GM10248 (cell line): ENCODE measurements at places on chromosomes 12 and 14.

- DNase-seq = no peak
These were observed 21.7 kb upstream of the RFC5 start for GRCh38 chr12:117994551-117995438.

GRCh38 chr12:111057701-111058425, 137.5 kb upstream of the MYL2 start:
- no peak for DNase-seq

DNA sequence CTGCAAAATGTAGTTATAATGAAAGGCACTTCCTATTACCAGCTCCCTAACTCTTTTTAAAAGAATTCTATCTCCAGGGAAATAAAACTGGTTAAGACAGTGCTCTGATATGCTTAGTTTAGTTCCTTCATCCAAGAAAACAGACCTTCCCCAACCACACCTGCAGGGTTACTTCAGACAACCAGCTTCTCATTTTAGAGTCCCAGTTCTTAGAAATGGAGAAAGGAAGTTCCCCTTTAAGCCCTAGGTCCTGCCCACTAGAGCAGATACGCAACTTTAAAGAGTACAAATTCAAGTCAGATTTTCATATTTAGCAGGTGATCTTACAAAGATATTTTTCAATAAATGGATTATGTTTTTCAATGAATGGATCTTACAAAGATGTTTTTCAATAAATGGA, 4.4 kb upstream of the WSB2 start:
- DNase-seq = no peak

GRCh38 chr12:42868291-42868690, 278.7 kb upstream of the PRICKLE1 start:
- DNase-seq = no peak

GRCh38 chr14:69580009-69580577, 5.4 kb upstream of the CCDC177 start:
- DNase-seq = no peak

DNA sequence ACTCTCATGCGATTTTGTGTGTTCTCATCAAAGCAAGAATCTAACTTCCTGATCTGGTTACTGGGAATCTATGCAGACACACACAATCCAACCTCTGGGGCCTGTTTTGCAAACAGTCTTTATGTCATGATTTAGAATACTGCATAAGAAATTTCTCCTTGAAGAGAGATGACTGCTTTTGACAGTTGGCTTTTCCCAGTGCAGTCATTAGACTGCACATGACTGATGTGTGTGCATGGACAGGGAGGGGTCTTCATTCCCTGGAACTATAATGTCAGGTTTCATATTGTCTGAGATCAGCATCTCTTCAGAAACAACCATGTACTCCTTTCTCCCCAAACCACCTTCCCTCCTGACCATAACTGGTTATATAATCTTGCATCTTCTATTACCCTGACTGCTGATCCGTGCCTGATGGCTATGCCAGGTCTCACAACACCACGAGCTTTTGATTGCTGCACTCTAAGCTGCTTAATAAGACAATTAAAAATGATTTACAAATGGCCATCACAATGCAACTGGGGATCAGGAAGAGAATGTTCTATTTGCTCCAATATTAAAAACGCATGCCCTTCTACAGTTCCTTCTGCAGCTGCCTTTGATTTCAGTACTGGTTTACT, 995.4 kb downstream of the NRXN3 start:
- DNase-seq = no peak

GRCh38 chr12:121533394-121534090, 47.3 kb downstream of the KDM2B start:
- no peak for DNase-seq

- DNase-seq = no peak
These were observed 27.8 kb downstream of the TOGARAM1 start for GRCh38 chr14:44989497-44990440.
